CD4-positive, alpha-beta T cell treated with Interleukin-2 at 100 ng/mL for 4 hours (primary cell): ENCODE measurements at places on chromosomes 12 and 14.
A peak's percentile ranks its signal among the peaks of the same experiment; 100 is the strongest.

DNA sequence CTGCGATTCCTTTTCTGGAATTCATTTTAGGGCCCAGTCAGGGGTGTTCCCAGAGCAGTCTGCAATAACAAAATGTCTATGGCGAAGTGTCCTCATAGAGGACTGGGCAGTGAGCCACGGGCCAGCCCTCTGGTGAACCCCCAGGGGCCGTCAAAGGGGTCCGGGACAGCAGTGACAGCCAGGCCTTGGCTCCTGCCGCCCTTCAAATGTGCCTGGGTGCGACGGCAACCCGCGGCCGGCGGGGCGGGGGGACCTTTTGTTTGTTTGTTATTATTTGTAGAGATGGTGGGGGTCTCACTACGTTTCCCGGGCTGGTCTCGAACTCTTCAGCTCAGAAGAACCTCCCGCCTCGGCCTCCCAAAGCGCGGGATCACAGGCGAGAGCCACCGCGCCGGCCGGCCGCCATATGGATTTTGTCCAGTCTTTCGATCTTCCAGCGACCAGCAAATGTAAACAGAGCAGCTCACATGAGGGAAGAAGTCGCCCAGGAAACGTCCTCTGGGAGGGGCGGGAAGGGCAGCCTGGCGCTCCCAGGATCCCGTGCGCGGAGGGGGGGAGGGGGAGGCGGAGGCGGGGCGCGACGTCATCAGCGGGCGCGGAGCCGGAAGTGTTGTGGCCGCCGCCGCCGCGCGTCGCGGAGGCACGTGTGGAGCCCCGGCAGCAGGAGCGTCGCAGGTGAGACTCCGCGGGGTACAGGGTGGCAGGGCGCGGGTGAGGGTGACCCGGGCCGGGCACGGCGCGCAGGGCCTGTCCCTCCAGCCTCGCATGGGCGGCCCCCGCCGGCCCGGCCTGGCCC, at the start of gene TRMT61A:
Gene TRMT61A (plus strand): TSS at position 610 of the 796 bp plus-strand sequence. CDS start 783 bp downstream, outside the sequence.
- DNase-seq: peak; percentile 76

GRCh38 chr12:102050660-102051430, 10.9 kb downstream of the WASHC3 start:
- DNase-seq: no peak

DNA sequence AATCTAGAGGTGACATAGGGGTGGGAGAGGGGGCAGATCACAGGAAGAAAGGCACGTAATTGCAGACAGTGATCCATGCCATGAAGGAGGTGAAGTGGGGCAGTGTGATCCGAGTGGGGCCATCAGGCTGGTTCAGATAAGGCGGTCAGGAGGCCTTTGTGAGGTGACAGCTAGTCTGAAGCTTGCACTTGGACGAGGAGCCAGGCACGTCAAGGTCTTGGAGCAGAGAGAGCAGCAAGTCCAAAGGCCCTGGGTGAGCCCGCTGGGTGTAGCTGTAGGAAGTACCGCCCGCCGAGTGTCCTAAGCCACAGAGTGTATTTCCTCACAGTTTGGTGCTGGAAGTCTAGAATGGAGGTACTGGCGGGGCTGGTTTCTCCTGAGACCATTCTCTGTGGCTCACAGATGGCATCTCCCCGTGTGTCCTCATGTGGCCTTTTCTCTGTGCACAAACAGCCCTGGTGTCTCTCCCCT, 23.6 kb downstream of the RHOF start:
- DNase-seq: no peak

DNA sequence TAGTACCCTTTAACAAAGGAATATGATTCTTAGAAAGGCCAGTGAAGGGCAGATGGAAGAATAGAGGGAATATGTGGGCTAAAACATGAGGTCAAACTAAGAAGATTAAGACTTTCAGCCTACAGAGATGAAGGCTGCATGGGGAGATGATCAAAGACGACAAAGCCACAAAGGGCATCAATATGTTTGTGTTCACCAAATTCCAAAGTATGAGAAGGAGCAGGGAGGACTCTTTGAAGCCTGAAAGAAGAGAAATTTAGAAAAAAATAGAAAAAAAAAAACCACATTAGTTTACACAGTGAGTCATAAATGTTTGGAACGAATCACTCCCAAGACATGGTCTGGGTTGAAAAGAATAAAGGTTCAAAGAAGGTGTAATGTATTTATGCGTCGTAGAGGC, 131.8 kb downstream of the NEDD1 start:
- DNase-seq: no peak
